Ovary (tissue), 10 donors: ENCODE measurements at places on chromosomes 1 and 21. TPM values are rescaled to one million over a fixed set of nuclear protein-coding genes. Genes with fewer than 3 reads are reported as not detected.

The TCP10L gene
- polyA plus RNA-seq: 2.9 TPM

The SFT2D2 gene
- 19.0 TPM for polyA plus RNA-seq

The DNAJC16 gene
- 10.0 TPM for polyA plus RNA-seq

The FCER1G gene
- polyA plus RNA-seq: 38.3 TPM

The KRTAP13-2 gene
- not detected for polyA plus RNA-seq

The ADGRB2 gene
- 2.6 TPM for polyA plus RNA-seq

The TRNP1 gene
- 4.2 TPM for polyA plus RNA-seq

The MYCBP gene
- polyA plus RNA-seq: 15.3 TPM

The LCE3E gene
- not detected for polyA plus RNA-seq

The CD244 gene
- 0.75 TPM for polyA plus RNA-seq

The LCE2B gene
- polyA plus RNA-seq: not detected

The KCNT2 gene
- polyA plus RNA-seq: 9.4 TPM

The ZBTB21 gene
- polyA plus RNA-seq: 4.1 TPM

The LCE2A gene
- not detected for polyA plus RNA-seq
